Stimulated activated CD8-positive, alpha-beta memory T cell treated with anti-CD3 and anti-CD28 coated beads, Interleukin-7, amount 100 ng/mL, for 24 hours (primary cell): ENCODE measurements at places on chromosomes 6 and 20.
A peak's percentile ranks its signal among the peaks of the same experiment; 100 is the strongest.

DNA sequence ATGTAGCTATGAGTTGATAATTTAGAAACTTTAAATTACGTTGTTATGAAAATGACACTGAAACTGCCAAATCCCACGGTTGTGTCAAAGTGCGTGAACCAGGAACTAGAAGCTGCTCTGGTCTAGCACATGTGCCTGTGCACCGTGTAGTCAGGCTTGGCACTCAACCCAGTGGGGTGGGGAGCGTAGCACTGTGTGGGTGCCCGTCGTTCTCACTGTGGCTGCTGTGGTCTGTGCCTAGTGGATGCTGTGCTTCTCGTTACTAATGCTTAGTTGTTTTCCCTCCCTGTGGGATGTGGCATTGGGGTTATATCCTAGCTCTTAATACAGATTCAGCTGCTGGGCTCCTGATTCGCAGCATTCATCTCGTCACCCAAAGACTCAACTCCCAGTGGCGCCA, 46.2 kb upstream of the ADIG start:
- no peak for DNase-seq

- DNase-seq, result no peak
Observed at GRCh38 chr6:13239530-13240455, 88.5 kb downstream of the TBC1D7 start.

DNA sequence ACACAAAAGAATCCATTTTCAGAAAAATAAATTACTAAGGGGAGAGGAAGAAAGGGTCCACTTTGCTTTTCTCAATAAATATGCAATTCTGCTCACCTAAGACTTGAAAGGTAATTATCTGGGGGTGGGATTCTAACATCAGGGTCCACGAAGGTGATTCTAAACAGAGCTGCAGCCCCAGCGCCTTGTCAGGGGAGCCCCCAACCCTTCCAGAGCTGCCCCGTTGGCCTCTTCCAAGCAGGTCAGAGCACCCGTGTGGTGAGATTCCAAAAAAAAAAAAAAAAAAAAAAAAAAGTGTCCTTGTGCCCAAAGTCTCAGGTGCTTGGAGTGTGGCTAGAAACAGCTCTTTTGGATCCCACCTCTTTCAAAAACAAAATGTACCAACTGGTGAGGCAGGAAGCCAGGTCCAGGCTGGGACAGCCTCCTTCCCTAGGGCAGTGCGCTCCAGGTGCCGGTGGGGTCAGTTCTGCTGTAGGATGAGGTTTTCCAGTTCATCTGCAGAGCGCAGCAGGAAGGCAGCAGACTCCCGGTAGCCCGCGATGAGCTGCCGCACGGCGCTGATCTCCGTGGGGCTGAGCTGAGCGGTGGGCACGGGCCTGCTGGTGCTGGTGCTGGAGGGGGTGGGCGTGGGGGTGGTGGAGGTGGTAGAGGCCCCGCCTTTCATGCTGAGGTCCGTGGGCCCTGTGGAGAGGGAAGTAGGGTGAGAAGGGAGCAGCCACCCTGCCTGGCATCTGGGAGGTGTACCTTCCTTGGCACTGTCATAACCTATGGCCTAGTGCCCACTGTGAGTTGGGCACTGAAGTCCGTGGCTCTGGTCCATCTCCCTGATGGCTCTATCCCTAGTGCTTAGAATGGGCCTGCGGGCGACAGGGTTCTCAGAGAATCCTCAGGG, 89.3 kb downstream of the ASXL1 start:
- DNase-seq, result no peak

DNA sequence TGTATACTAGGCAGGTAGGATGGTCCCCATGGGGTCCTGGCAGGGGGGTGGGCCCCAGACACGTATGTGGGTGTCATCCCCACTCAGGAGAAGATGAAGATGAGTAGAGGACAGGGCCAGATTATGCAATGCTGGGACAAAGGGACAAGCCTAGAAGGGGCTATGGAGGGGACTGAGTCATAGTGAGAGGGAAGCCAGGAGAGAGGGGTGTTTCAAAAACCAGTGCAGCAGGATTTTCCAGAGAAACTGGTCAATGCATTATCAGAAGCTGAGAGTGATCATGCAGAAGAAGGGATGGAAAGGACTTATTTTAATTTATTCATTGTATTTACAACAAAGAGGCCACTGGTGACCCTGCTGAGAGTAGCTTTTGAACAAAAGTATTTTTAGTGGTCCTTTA, 74.0 kb downstream of the PPP1R3G start:
- DNase-seq, result no peak

- no peak for DNase-seq
Observed at GRCh38 chr20:13338999-13339411, 117.9 kb downstream of the ISM1 start.

- no peak for DNase-seq
Observed at GRCh38 chr6:168789699-168790098, 348.7 kb downstream of the SMOC2 start.

- no peak for DNase-seq
Observed at GRCh38 chr6:8057793-8058192, 6.4 kb downstream of the BLOC1S5 start.

DNA sequence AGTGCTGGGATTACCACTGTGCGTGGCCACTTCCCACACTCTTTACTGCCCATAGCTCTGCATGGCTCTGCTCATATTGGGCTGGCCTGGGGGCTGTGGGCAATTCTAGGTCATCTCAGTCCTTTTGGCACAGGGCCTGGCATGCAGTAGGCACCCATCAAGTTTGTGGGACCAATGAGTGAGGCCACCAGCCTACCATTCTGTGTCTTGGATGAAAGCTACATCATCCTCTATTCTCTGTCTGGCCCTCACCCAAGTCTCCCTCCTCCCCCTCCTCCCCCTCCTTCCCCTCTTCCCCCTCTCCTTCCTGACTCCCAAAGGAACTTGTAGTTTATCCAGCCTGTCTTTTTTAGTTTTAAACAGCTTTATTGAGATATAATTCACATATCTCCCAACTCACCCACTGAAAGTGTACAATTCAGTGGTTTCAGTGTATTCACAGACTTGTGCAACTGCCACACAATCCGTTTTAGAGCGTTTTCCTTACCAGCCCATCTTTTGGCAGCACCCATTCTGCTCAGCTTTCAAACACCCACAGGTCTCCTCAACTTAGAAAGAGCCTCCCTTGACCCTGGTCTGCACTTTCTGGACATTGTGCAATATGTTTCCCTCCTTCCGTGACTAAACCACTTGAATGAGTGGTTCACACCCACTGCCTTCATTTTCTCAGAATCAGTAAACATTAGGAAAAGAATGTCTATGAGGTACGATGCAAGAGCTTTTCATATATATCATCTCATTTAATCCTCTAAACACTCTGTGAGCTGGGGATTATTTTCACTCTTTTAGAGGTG, 21.5 kb upstream of the MRPS18A start:
- no peak for DNase-seq

DNA sequence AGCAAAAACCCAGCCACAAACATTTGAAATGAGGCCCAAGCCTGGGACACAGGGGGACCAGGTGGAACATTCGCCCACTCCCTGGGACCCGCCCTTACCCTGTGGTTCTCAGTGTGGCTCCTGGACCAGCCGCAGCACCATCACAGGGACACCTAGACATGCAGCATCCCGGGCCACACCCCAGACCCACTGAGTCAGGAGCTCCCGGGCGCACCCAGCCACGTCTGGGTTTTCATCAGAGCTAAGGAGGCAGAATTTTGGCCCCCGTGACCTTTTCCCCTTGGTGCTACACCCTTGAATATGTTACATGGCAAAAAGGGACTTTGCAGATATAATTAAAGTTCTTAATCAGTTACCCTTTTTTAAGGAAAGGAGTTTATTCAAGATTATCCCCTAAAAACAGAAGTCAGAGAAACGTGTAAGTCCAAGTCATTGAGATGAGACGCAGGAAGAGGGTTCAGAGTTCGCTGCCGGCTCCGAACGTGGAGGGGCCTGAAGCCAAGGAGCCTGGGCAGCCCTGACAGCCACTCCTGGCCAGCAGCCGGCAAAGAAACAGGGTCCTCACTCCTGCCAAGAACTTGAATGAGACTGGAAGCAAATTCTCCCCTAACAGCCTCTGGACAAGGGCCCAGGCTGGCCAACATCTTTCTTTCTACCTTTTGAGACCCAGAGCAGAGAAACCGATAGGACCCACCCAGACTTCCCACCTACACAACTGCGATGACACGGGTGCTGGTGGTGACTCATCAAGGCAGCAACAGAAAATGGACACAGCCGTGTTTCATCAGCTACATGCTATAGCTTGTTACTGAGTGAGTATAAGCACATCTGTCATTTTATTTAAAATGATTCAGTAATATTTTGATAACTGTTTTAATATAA, 25.3 kb downstream of the BFSP1 start:
- peak; percentile 43 for DNase-seq

GRCh38 chr20:45011108-45011526, 44.8 kb downstream of the STK4 start:
- DNase-seq, result peak; percentile 17

DNA sequence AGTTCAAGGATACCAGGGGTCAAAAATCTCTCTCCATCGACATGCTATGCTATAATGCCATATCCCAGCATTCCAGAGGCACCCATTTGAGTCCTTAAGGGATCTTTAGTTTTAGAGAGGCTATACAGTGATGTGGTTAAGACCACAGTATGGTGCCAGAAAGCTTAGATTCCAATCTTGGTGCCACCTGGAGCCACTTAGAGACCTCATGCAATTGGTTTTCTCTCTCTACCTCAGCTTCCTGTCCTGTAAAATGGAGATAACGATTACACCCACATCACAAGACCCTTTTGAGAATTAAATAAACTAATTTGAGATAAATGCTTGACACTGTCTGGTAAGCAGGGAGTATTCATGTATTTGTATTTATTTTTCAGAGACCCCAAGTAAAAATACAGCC, 39.0 kb downstream of the PLAGL1 start:
- DNase-seq, result no peak

GRCh38 chr6:5752391-5752680, 254.4 kb downstream of the NRN1 start:
- DNase-seq, result no peak

DNA sequence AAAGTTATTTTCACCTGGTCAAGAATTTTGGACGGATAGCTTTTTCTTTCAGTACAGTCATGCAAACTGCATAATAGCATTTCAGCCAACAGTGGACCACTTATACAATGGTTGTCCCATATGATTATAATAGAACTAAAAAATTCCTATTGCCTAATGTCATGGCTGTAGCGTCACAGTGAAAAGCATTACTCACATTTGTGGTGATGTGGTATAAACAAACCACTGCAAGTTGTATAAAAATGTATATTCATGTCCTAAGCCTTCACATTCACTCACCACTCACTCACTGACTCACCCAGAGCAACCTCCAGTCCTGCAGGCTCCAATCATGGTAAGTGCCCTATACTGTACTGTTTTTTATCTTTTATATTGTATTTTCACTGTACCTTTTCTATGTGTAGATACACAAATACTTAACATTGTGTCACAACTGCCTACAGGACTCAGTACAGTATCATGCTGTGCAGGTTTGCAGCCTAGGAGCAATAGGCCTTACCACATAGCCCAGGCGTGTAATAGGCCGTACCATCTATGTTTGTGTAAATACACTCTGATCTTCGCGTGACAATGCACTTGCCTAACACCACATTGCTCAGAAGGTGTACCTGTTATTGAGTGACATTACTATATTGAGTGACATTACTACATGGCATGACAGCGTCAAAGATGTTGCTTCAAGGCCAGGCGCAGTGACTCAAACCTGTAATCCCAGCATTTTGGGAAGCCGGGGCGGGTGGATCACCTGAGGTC, 17.9 kb downstream of the ABHD12 start:
- no peak for DNase-seq

- DNase-seq, result no peak
Observed at GRCh38 chr20:43415661-43416430, 41.9 kb upstream of the SRSF6 start.

DNA sequence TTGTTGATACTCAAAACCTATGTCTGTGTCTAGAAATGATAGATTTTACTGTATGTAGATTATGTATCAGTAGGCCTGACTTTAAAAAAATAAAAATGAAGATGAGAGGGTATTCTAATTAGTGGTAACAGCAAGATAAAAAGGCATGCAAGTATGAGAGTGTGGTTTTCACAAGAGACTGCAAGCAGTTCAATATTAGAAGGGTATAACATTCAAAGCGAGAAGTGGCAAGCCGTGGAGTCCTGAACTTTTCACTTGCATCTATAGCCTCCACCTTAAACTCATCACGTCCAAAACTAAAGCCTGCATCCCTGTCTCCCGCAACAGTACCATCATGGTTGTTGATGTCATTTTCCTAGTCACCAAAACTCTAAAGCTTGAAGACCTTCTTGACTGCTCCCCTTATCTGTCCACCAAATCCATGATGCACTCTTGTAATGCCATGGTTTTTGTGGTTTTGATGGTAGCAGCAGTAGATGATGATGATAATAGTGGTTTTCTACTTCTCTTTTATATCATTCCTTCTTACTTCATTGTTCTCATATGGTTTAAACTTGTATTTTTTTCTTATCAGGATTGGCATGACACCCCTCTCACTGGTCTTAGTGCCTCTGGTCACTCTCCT, 9.2 kb upstream of the CGA start:
- no peak for DNase-seq

DNA sequence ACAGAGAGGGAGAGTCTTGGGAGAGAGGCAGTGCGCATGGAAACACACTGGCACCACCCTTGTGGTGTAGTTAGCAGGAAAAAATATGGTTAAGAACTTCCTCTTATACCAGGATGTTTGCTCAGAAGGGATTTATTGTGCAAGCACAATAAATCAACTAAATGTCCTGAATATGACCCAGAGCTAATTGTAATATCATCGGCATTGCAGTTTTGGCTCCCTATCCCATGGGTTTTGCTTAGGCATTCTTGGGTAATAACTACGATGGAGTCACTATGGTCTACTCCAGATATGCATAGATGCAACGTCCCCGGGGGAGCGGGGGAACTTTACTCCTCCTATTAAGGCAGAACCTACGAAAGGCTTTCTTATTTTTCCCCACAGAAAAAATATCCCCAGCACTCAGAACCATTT, 751.6 kb downstream of the EYS start:
- no peak for DNase-seq

DNA sequence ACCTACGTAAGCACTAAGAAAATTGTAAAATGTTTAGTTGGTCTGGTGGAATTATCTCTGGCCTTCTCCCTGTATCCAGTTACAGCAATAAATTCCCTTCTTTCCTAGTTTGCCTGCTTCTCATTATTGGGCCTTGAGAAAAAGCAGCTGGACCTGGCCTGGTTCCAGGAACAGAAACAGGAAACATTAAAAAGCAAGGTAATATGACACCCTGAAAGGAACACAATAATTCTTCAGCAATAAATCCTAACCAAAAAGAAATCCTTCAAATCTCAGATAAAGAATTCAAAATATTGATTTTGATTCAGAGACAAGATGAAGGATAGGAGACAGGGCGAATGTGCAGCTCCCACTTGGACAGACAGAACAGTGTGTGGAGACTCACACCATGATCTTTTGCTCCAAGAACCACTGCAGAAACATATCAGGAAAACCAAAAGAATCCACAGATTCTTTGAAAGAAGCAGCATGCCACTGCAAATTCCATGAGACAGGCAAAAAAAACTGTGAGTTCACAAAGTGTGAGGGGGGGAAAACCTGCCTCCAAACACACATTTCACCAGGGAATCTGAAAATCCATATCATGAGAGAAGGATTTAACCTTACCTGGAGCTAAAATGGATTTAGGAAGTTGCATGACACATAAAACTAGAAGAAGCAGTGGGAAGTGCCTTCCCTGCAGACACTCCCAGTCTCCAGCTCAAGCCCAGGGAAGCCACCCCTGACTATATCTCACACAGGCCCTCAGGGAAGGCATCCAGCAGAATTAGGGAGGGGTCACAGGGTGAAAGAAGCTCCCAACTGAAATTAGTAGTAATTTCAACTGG, 28.9 kb downstream of the TREM1 start:
- no peak for DNase-seq

- no peak for DNase-seq
Observed at GRCh38 chr6:69863766-69864165, 2.6 kb upstream of the COL19A1 start.
